NCI-H187 (cell line): ENCODE measurements at places on chromosomes 12 and 14.

GRCh38 chr14:61470261-61470960, 149.0 kb downstream of the PRKCH start:
- no peak for DNase-seq

- no peak for DNase-seq
Measured at GRCh38 chr12:7923241-7924236, 12.4 kb downstream of the SLC2A3 start.

- DNase-seq: no peak
Measured at GRCh38 chr12:27015730-27016076, 1.5 kb upstream of the TM7SF3 start.

DNA sequence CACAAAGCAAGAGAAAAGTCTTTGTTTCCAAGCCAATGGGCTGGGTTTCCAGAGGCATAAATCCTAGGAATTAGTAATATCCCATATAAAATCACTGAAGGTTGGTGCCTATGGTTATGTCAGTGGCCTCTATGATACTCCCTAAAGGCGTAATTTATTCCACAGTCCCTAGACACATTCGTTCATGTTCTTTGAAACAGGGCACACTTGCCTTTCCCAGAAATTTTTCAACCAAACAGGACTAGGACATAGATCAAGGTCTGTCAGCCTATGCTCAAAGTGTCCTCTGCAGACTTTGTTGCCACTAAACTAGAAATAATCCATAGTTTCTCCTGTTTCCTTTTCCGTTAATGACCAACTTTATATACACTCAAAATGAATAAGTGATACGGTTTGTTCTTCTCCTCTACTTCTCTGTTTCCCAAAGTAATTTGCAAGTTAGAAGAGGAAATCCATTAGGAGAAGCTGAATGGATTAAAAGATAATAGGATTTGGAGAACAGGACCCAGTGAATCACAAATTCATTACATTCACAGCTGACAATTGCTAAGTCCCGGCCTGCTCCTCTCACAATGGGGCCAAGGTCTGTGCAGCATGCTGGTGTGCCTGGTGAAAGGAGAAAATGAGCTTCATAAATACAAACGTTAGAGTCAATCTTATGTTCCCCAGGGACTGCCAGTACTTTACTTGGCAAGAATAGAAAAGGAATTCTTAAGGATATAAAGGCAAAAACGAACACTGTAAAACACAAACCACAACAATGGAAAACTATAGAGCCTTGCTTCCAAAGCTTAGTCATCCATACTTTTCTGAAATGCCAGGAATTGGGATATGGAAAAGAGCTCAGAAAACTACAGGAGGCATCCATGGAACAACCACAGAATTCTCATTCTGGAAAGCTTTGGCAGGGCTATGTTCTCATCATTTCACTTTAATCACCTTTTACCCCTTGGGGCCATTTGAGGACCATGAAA, 966.2 kb downstream of the NRXN3 start:
- DNase-seq: no peak

GRCh38 chr14:22822571-22823098, 7.1 kb upstream of the MRPL52 start:
- DNase-seq: no peak

- DNase-seq: peak; percentile 5
Measured at GRCh38 chr14:47278233-47278842, 397.1 kb downstream of the MDGA2 start.

DNA sequence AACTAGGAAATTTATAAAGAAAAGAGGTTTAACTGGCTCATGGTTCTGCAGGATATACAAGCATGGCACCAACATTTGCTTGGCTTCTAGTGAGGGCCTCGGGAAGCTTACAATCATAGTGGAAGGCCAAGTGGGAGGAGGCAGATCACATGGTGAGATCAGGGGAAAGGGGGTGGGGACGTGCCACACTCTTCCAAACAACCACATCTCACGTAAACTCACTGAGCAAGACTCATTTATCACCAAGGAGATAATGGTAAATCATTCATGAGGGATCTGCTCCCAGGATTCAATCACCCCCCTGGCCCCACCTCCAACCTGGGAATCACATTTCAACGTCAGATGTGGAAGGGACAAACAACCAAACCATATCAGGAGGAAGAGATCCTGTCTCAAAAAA, 35.8 kb downstream of the NUMB start:
- no peak for DNase-seq

GRCh38 chr14:60594062-60594461, 55.2 kb downstream of the SIX1 start:
- peak; percentile 84 for DNase-seq

DNA sequence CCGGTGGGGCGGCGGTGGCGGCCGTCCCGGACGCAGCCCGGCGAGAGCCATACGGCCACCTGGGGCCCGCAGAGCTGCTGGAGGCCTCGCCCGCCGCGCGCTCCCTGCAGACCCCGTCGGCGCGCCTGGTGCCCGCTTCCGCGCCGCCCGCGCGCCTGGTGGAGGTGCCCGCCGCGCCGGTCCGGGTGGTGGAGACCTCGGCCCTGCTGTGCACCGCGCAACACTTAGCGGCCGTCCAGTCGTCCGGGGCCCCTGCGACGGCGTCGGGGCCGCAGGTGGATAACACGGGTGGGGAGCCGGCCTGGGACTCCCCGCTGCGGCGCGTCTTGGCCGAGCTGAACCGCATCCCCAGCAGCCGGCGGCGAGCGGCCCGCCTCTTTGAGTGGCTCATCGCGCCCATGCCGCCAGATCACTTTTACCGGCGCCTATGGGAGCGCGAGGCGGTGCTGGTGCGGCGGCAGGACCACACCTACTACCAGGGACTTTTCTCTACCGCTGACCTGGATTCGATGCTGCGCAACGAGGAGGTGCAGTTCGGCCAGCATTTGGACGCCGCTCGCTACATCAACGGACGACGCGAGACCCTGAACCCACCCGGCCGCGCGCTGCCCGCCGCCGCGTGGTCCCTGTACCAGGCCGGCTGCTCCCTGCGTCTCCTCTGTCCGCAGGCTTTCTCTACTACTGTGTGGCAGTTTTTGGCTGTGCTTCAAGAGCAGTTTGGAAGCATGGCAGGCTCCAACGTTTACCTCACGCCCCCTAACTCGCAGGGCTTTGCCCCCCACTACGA, 716 bp downstream of the RIOX1 start:
- peak; percentile 45 for DNase-seq
